Activated T-cell treated with anti-CD3 and anti-CD28 coated beads, Interleukin-2, amount 50 U/mL, for 1 hour (primary cell): ENCODE measurements at places on chromosomes 11 and 22.
A peak's percentile ranks its signal among the peaks of the same experiment; 100 is the strongest.

- no peak for DNase-seq
Measured at GRCh38 chr22:49604732-49605302, 222.9 kb downstream of the BRD1 start.

GRCh38 chr11:133582750-133583149 is 50.4 kb upstream of the OPCML start:
- no peak for DNase-seq

DNA sequence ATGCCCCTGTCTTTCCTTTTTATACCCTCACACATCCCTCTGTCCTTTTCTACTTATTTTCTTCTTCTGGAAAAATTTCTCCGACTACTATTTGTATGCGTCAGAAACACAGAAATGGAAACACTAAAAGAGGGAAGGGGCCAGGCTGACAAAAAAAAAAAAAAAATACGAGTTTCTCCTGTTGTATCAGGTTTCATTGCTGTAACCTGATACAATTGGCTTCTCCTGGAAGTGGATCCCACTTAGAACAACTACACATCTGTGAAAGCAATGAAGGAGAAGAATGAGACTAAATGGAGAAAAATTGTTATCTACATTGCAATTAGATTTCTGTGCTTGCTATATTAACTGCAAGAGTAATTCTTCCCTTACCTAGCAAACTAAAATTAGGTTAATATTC is 393.9 kb downstream of the GUCY1A2 start:
- no peak for DNase-seq

DNA sequence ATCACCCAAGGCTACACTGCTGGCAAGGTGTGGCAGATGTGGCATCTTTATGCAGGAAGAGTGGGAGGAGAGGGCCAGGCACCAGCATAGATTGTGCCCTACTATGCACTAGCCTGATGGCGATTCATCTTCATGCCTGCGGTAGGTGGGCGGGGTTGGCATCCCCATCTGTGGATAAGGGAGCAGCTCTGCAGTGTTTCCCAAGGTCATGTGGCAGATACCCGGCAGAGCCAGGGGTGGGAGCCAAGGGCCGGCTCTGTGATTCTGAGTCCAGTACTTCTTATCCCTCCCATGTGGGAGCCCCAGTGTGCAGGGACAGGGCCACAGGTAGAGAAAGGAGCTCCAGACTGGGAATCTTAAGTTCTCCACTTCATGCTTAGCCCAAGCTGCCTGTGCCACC is 20.0 kb downstream of the CD82 start:
- no peak for DNase-seq

DNA sequence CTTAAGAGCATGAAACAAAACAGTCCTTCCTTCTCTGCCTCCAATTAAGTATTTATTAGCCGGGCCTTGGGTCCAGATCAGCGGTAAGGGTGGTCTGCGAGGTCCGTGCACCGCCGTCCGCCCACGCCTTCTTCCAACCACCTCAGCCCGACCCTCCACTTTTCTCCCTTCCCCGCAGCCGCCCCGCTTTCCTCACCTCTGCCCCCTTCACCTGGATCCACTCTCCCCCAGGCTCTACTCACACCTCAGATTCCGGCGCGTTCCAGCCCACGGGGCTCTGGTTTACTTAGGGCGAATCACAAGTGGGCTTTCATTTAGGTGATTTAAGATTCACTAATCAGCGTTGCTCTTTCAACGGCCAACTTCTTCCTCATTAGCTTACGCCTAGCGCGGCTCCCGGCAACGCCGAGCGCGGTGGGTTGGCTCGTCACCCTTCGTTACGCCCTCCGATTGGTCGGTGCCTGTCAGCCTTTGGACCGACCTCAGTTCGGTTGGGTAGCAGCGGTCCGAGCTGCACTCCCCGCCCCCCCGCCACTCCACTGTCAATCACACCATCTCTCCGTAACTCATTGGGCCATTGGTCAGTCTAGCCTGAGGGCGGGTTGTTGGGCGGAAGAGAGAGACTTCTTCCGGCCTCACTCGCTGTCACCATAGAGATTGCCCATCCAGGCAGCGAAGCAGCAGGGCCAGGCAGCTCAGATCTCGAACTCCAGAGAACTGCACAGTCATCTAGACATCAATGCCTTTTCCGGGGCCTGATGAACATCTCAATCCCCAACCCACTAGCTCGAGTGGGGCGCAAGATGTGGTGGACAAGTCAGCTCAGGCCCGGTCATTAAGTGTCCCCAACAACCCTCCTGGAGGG is at the start of gene TMEM218:
TSS of gene TMEM218 (minus strand) at position 284 of the 865 bp plus-strand sequence. CDS start 9,385 bp downstream, outside the sequence.
- peak; percentile 92 for DNase-seq

GRCh38 chr11:86115542-86116385 is 46.9 kb upstream of the PICALM start:
- no peak for DNase-seq

DNA sequence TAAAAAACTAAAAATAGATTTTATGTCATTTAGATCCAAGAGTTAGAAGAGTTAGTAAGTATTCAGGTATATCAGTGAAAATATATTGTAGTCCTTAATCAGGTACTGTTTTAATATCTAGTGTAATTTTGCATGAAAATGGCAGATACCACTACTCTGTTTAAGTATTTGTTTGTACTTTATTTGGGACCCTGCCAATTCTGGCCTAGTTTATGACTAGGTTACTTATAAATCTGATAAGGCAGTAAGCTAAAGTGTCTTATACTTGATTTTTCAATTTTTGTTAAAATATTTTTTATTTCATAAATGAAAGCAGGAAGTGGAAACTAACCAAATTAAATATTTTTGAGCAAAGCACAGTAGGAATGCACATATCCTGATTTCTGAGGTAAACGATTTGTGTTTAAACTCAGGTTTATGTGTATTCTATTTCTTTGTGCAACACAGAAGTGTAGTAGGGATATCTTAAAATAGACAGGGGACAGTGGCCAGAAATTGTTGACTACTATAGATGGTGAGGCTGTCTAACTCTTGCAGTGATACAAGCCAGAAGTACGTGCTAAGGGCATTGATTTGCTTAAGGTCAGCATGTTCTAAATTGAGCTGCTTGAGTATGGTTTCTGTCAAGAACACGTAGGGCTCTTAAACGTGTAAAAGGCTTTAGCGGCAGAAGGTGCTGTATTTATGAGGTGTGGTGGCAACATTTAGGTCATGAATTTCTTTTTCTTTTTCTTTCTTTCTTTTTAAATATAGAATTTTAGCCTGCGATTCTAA is 34.0 kb downstream of the HIPK3 start:
- DNase-seq = no peak

GRCh38 chr11:10784232-10785145 is 24.2 kb downstream of the EIF4G2 start:
- DNase-seq = no peak

DNA sequence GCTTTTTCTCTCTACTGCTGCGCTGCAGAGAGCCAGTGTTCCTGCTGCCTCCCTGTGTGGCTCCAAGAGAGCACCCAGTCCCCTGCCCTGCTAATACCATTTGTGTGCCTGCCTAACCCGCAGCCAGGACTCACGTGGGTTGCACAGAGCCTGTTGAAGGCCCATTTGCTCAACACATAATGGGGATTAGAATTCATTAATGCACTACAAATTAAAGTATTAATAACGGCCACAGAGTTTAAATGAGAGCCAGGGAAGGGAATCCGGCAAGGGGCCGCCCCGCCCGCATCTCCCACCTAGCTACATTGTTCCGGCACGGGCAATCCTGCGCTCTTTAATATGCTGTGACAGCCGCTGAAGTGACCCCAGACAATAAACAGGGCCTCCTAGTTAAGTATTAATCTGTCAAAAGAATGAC is 211.3 kb downstream of the NXPE2 start:
- no peak for DNase-seq

GRCh38 chr11:67160045-67160444 is 41.0 kb downstream of the KDM2A start:
- DNase-seq = no peak

GRCh38 chr22:39078329-39078728 is 1.3 kb downstream of the APOBEC3G start:
- no peak for DNase-seq

DNA sequence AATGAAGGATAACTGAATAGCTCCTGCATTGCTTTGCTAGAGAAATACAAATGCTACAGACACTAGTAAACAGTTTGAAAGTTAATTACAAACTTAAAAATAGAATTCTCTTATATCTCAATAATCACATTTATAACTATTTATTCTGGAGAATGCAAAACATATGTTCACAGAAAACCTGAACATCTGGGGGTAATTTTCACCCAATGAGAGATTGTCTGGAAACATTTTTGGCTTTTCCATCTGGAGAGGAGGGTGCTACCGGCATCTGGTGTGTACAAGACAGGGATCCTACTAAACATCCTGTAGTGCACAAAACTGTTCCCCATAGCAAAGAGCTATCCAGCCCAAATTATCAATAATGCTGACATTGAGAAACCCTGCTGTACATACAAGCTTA is 378.4 kb upstream of the CHORDC1 start:
- DNase-seq = no peak

DNA sequence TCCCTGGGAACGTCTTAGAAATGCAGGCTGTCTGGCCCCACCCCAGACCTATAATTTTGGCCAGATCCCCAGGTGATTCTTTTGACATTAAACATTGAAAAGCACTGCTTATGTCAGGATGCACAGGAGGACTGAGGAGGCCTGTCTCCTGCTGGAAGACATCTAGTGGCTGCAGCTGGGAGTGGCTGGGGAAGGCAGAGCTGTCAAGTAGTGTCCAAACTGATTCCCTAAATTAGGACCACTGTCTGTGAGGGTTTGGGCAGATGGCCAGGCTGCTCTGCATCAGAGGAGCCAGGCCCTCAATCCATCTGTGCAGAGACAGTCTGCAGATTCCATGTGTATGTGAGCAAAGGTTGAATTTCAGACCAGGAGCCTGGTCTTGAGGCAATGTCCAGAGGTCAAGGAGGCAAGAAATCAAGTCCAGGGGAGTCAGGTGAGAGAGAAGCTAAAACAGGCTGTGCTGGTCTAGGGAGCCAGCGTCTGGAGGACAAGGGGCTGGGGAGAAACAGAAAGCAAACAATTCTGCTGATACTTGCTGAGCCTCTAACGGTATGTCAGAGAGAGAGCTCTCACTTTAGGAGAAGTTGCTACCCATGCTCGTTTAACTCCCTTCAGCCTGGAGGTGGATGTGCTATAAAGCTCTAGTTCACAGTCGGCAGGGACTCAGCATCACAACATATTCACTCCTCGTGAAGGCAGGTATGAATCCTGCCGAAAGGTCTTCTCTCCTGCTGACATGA is 15.3 kb upstream of the SYTL2 start:
- DNase-seq = no peak

DNA sequence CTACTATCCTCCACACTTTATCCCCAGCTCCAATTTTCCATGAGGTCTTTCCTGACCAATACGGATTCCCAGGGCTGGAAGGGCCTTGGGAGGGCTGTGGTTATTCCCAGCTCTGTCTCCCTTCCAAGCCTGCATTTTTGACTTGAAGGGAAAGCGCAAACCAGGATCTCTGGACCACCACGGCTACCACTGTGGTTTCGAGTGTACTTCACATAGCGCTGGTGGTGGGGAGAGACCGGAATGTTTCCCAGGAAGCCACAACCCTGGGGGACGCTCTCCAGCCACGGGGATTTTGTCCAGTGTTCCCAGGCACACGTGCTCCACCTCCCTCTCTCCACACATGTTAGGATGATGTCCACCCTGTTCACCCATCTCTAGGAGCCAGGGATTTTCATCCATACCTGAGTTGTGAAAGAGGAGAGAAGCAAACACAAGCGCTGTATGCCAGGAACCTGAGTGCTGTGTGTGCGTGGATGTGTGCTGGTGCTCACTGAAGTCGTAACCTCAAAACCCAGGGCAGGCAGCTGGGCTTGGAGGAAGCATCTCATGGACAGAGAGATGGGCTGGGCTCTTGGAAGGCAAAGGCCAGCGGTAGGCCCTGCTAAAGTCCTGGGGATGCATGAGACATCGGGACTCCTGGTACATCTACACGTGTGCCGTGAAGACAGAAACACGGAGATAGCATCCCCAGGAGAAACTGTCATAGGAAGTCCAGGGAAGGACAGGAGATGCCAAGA is 1.3 kb upstream of the NPTXR start:
- no peak for DNase-seq

DNA sequence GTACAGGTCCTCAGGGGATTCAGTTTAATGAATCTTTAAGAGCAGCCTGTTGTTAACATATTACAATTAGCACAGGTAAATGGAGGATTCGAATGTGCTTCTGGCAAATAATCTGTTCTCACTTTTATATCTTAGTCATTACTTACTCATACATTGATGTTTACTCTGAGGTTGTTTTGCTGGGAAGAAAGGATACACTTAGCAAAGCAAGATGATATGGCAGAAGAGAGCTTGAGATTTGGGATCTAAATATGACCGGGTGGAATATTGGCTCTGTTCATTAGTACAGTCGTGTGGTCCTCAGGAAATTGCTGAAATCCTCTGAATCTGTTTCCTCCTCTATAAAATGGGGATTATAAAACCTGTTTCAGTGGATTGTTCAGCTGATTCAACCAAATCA is 59.7 kb downstream of the SPON1 start:
- DNase-seq = no peak

DNA sequence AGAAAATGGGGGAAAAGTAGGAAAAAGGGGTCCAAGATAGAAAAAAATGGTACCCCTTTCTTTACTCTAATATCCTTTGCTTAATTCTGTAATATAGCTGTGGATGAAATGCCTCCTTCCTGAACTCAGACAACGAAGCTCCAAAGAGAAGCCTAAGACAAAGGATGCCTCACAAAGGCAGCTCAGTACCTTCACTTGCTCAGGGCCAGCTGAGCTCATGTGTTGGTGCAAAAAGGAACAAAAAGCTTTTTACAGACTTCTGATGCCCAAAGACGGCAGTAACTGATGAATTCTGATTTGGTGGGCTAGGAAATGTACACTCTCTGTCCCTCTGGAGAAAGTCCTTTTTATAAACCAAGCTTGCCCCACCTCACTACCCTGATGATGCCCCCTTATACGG is 77.5 kb downstream of the DENND5A start:
- no peak for DNase-seq

- no peak for DNase-seq
Measured at GRCh38 chr11:69804769-69805508, 14.3 kb downstream of the FGF3 start.

- DNase-seq = no peak
Measured at GRCh38 chr11:70544774-70545609, 146.7 kb downstream of the CTTN start.

- no peak for DNase-seq
Measured at GRCh38 chr11:35614939-35615569, 3.2 kb upstream of the FJX1 start.

DNA sequence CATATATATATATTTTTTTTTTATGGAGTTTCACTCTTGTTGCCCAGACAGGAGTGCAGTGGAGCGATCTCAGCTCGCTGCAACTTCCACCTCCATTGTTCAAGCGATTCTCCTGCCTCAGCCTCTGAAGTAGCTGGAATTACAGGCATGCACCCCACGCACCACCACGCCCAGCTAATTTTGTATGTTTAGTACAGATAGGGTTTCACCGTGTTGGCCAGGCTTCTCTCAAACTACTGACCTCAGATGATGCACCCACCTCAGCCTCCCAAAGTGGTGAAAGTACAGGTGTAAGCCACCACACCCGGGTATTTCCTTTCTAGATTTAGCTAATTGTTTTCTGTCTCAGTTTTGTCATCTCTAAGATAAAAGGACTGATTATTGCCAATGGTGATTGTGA is 821.1 kb downstream of the CNTN5 start:
- no peak for DNase-seq

GRCh38 chr22:23023294-23023693 is 47.0 kb upstream of the GNAZ start:
- no peak for DNase-seq

GRCh38 chr22:37173709-37174108 is 14.3 kb downstream of the C1QTNF6 start:
- DNase-seq = peak; percentile 11
